CD4-positive, alpha-beta T cell treated with Interleukin-1 beta for 1 hour (primary cell): ENCODE measurements at places on chromosomes 16 and 17.

DNA sequence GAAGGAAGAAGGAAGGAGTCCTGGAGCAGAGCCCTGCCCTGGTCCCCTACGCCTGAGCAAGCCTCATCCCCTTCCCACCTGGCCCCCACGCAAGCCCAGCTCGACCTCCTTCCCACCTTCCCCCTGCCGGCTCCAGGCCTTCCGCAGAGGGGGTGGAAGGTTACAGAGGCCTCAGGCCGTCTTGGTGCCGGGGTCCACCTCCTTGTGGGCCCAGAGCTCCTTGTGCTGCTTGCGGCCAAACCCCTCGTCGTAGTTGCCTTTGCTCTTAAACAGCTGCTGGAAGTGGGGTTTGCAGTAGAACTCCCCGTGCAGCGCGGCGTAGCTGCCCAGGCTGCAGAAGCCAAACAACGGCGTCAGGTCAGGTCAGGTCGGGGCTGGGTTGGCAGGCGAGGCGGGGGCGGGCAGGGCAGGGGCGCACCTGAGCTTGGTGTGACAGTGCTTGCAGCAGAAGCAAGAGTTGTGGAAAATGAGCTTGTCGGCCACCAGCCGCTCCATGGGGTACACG lies 1.5 kb downstream of the LIMD2 start:
- DNase-seq = no peak

DNA sequence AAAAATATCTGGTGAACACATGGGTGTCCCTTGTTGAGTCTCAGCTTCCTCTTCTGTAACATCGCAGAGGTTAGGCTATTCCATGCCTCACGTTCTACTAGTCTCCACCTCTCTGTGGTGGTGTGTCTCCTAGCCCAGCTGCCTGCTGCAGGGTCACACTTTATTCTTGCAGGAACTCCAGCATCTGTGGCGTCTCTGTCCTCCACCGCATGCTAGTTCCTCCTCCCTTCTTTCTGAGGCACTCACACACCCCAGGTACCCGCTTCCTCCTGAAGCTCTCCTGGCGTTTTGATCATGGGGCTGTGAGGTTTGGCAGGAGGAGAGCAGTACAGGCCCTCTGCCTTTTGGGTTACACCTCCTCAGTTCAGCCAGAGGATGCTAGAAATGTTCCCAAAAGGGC lies 9.9 kb upstream of the TEX2 start:
- no peak for DNase-seq

DNA sequence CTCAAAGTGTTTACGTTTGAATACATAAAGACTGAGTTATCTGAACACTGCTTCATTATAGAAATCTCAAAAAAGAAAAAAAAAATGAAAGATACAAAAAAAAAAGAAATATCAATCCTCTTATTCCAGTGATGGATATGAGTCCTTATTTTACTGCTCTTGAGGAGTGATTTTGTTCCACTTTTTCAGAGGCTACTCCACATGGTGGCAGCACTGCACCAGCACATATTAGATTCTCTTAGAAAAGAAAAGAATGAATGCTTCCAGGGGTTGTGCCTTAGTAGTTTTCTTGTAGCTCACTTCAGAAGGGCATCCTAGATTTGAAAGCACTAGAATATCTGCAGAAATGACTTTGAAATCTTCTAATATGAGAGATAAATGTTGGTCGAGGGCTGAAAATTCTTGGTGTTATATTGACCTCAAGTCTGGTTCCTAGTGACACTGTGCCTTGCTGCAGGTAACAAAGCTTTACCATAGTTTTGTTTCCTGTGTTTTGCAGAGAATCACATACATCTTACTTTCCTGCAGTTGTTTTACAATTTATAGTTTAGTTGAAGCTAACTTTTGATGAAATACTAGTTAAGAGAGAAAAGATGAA lies 25.9 kb downstream of the AP2B1 start:
- peak; percentile 46 for DNase-seq

DNA sequence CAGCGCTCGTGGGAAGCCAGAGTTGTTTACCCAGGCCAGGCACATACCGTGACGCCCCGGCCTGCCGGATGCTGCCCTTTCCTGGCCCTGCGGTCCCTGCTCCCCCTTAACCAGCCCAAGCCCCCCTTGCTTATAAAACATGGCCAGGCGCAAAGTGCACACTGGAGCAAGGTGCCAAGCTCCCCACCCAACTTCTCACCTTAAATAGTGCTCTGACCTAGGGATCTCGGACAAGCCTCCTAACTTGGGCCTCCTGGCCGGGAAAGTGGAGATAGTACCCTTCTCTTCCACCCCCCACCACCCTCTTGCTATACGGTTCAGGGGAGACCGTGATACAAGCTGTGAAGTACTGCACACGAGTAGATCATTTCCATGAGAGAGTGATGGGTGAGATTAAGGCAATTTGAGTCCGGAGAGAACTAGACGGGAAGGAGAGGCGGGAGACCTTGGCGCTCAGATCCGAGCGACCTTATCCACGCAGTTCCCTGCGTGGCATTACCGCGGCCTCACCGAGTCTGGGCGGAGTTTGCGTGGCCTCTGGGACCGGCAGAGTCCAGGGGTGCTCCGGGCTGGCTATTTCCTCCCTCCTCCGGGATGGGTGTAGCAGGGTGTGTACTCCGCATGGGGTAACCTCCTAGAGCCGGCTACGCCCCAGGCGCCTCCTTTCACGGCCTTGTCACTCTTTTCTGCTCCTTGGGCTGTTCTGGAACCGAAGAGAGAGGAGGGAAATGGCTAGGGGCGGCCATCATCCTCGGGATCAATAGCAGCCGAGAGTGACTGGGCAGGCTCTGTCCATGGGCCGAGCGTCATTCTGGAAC lies 4.4 kb upstream of the LHX1 start:
- DNase-seq = no peak

- DNase-seq = peak; percentile 28
These were observed 338.0 kb downstream of the WWOX start for GRCh38 chr16:78437352-78437968.

DNA sequence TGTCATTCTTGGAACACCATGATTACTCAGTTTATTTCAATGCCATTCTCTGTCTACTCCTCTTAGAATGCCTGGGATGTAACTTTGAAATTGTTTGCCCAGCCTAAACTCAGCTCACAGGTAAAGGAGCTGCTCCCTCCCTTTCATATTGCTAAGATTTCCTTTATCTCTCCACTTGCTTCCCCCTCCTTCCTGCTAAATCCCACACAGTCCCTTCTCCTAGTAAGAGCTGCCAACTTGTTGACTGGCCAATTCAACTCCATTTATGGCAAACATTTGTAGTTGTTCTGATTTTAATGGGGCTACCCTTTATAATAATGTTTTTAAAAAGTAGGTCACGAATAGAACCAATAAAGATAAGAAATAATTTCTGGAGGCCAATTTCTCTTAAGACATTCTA lies 146.1 kb downstream of the SKAP1 start:
- DNase-seq = no peak

GRCh38 chr16:71635632-71636031 lies 9.6 kb downstream of the MARVELD3 start:
- DNase-seq = no peak

- peak; percentile 79 for DNase-seq
These were observed 17.5 kb downstream of the PRMT7 start for GRCh38 chr16:68328151-68328859.

- no peak for DNase-seq
These were observed 40.2 kb downstream of the MAF start for GRCh38 chr16:79560318-79560717.

DNA sequence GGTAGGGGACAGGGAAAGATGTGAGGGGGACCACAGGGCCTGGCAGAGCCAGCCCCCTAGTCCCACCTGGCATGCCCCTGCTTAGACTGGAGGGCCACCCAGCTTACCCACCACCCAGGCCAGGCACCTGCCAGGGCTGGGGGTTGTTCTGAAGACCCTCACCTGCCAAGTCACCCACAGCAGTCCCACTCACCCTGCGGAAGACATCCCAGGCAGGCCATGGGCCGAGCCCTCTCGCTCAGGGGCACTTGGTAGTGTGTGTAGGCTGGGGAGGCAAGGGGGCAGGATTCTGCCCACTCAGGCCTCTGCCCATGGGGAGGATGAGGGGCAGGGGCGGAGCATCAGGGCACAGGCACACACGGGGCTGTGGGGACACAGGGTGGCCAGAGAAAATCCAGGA lies 4.0 kb downstream of the PLCD3 start:
- DNase-seq = no peak

GRCh38 chr17:28948873-28949184 lies 2.5 kb downstream of the PHF12 start:
- DNase-seq = no peak

- no peak for DNase-seq
These were observed 65.9 kb downstream of the TANGO6 start for GRCh38 chr16:68909099-68909733.

DNA sequence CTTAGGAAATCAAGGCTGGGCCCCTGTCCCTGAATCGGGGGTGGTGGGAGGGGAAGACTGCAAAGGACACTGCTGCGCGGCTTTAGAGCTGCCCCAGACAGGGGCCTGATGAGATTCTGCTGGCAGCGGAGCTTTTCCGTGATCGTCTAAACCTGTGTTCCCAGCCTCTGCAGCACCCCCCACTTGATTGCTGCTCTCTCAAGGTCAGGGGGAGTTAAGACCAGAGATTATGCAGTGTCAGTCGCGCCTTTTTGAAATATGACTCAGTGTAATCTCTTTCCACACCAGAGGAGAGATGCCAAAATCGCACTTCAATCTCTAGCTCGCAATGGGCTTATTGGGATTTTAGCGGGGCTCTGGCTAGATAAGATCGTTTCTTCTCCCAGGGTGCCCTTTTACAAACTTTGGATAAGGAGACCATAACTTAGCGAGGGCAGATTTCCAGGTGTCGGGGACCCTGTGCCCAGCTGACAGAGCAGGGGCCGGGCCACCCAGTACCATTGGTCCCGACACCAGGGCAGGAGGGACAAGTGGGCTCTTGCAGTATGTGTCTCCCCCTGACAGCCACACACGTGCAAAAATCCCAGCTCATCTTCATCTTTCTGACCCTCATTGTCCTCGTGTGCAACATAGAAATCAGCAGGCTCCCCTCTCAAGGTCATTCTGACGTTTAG lies 87.0 kb downstream of the IRX3 start:
- DNase-seq = no peak

DNA sequence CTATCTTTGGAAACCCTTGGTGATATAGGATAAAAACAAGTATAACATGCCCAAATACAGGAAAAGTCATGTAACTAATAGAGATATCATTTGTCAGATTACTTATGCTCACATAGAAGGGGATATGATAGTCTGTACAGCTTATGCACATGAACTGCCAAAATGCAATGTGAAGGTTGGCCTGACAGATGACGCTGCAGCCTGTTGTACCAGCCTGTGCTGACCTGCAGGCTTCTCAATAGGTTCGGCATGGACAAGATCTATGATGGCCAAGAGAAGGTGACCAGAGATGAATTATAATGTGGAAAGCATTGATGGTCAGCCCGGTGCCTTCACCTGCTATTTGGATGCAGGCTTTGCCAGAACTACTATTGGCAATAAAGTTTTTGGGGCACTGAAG lies 12.7 kb downstream of the WFIKKN2 start:
- no peak for DNase-seq

DNA sequence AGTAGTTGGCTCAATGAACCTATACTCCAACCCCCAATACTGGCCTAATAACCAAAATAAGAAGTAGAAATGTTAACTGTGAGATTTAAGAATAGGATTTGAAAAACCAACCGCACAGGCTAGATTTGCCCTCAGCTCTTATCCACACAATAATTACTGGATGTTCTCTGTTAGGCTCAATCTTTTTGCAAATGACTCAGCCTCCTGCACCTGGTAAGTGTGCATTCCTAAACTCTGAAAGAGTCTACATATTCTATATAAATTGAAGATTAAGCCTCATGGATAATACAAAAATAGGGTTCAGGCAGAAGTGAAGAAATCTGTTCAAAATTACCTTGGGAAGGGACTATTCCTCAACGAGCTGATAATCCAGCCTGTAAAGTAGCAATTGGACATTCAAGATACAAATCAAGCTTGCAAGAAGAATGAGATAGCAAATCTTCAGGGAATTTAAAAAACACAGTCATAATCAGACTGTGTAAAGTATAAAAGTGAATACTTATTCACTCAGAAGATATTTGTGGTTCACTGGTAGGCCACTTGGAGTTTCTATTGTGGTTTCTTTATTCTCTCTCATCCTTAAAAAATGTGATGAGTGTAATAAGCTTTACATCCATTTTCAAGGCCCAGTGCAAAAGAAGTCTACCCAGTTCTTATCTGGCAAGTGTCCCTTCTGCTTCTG lies 931.9 kb upstream of the SOX9 start:
- no peak for DNase-seq

GRCh38 chr17:81607431-81607830 lies 29.5 kb downstream of the NPLOC4 start:
- DNase-seq = no peak

DNA sequence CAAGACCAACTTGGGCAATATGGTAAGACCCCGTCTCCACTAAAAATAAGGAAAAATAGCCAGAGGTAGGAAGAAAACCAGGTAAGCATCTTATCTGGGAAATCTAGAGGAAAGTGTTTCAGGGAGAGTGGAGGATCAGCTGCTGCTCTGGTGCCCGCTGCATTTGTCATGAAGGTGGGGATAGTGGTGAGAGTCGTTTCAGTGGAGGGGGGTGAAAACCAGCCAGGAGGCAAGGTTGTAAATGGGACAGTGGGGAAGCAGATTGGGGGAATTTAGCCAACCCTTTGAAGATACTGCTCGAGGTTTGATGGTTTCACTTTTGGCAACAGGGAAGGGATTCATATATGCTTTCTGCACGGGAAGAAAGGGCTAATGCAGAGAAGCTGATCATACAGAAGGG lies 8.8 kb downstream of the DCTPP1 start:
- DNase-seq = no peak

- DNase-seq = no peak
These were observed 446.9 kb downstream of the CA10 start for GRCh38 chr17:51711581-51711980.

DNA sequence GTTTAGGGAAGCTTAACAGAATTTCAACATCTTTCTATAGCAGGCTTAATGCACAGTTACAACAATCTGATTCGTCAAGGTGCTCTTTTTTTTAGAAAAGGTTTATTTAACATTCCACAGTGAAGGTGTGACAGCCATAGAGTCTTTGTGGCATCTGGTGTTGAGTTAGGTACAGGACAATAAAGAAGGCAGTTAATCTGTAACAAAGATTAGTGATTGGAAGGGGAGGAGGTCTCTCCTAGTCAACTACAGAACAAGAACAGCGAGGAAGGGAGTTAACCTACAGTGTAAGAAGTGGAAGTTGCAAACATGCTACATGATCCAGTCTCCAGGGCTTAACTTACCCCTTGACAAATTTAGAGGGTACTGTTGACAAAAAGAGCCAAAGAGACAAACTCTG lies 3.0 kb upstream of the ZDHHC7 start:
- no peak for DNase-seq

GRCh38 chr16:71726476-71727315 lies 2.2 kb upstream of the PHLPP2 start:
- no peak for DNase-seq

DNA sequence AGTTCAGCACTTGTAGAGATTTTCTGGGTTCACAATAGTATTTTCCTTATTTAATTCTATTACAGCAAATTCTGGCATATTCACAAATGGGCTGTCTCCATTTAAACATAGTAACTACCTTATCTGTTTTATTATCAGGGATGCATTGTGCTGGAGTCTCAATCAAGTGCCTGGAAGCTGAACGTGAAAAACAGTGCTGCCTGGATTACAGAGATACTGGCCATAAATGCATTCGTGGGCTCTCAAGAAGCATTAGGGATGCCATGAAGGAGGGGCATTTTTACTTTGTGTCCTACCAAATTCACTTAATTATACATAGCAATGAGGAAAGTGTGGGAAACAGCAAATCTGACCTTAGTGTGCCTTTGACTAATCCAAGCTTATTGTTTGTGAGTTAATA lies 184.6 kb downstream of the ABCC12 start:
- DNase-seq = no peak
